CD4-positive, alpha-beta T cell treated with Interleukin-17A for 1 hour (primary cell): ENCODE measurements at places on chromosomes 4 and X.

DNA sequence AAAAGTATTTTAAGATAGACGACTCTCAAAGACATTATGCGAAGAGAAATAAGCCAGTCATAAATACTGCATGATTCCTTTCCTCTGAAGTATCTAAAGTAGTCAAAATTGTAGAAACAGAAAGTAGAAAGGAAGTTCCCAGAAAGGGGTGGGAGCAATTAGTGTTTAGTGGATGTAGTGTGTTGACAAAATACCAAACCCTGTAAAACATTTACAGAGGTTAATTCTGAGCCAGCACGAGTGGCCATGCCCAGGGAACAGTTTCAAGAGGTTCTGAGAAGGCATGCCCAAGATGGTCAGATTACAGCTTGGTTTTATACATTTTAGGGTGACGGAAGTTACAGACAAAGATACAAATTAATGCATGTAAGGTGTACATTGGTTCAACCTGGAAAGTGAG is 34.4 kb upstream of the SLC25A4 start:
- no peak for DNase-seq

DNA sequence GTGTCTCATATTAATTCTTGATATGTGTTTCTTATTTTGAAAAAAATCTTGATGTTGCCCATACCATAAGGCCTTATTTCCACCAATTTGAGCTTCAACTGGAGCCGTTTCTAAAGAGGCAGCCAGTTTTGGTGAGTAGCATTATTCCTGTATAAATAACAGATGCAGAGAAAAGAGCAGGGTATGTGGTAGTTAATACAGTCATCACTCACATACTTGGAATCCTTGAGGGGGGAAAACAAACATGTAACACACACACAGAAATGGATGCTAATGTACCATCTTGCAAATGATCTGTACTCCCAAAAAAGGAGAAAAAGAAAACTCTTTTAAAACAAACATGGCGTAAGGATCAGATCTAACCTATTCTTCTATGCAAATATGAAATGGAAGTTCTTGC is 389.7 kb downstream of the GPM6A start:
- no peak for DNase-seq

GRCh38 chrX:56763556-56764152 is 34.6 kb downstream of the NBDY start:
- peak; percentile 66 for DNase-seq

DNA sequence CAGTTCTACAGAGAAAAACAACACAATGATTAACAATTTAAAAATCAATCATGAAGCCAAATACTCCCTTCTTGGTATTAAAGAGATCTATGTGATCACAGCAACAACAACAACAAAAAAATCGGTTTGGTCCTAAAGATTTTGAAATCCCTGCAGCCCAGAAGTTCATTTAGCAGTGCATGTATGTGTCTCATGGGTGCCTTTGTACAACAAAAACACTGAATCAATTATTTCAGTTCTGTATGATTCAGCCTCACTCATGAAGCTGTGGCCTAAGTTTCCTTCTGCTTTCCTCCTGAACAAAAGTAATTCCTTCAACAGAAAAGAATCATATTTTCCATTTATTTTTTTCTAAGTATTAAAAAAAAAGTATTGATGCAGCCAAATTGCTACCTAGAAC is 393.4 kb upstream of the NDST3 start:
- no peak for DNase-seq

- no peak for DNase-seq
These were observed 72.4 kb downstream of the FBXO8 start for GRCh38 chr4:174210952-174211490.

DNA sequence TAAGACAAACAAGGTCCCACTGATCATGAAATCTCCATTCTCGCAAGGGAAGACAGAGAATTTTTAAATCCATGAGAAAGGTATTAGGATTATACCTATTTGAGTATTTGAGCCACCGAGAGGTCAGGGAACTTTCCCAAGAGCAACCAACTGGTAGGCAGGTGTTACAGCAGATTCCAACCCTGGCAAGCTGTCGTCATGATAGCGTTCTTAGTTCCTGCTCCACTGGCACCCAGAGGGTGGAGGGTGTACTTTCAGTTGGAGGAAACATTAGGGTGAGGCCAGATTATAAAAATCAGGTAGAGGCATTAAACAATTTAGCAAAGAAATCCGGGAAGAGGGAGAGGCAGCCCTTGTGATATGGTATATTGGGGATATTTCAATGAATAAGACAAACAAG is 23.3 kb downstream of the COQ2 start:
- no peak for DNase-seq

DNA sequence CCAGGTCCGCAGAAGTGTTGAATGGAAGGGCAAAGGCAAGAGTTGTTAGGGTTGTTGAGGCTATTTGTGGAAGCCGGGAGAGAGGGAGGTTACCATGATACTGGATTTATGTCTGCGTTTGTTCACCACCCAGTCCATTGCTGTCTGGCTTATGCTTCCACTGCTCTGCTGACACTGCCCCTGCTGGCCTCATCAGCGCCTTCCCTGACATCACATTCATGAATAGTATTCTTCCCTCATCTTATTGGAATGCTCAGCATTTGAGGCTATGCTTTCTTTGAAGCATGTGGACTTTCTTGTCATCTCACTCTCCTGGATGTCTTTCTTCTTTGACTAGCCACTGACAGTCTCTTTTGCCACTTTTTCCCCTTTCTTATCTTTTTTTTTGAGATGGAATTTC is 10.3 kb downstream of the GNL3L start:
- no peak for DNase-seq

GRCh38 chr4:114041117-114041475 is 61.6 kb upstream of the ARSJ start:
- no peak for DNase-seq

GRCh38 chrX:142502441-142502840 is 297.4 kb upstream of the MAGEC2 start:
- DNase-seq = no peak

GRCh38 chr4:138859254-138859653 is 156.3 kb upstream of the NOCT start:
- DNase-seq = no peak

GRCh38 chrX:134251241-134251640 is 14.3 kb downstream of the CCDC160 start:
- no peak for DNase-seq

- no peak for DNase-seq
These were observed 281.8 kb downstream of the RAPGEF2 start for GRCh38 chr4:159384632-159385031.

GRCh38 chrX:46549914-46550313 is 4.7 kb upstream of the ZNF674 start:
- no peak for DNase-seq

GRCh38 chr4:184662236-184662635 is 12.7 kb downstream of the PRIMPOL start:
- no peak for DNase-seq

DNA sequence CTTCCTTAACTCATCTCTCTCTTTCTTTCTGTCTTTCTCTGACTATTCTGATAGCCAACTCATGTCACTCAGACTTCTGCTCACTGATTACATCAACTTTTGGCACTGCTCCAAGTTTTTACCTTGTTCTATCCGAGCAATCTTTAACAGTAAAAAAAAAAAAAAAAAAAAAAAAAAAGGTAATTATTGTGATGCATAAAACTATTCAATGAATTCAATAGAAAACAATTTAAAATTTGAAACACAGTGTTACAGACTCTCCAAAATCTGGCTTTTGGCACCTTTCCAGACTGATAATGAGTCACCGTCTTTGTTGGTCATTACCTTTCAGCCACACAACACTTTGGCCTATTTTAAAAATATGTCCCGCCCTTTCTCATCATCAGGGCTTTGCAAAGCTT is 229.5 kb downstream of the GALNTL6 start:
- no peak for DNase-seq

DNA sequence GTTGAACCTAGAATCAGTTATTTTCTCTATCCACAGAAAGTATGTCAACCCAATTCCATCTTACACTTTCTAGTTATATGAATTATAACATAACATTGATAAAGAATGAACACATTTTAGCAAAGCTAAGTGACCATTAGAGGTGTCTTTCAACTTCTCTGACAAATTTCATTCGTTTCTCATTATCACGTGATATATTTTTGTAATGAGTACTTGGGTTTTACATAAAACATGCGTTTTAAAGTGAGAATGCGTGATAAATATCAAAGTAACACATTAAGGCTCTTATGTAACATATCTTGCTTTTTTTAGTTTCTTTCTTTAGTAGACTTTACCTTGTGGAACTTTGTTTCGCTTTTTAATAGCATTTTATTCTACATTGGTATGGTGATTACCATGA is 1715.1 kb upstream of the IGFBP7 start:
- no peak for DNase-seq
